ENCODE measurements at places on chromosomes 3 and 15.

- no peak for DNase-seq
Measured at GRCh38 chr3:168267179-168267578, 171.5 kb upstream of the GOLIM4 start.

GRCh38 chr3:153282355-153282754 is 120.3 kb downstream of the RAP2B start:
- DNase-seq: no peak

GRCh38 chr15:32936283-32936918 is 218.6 kb downstream of the GREM1 start:
- no peak for DNase-seq

DNA sequence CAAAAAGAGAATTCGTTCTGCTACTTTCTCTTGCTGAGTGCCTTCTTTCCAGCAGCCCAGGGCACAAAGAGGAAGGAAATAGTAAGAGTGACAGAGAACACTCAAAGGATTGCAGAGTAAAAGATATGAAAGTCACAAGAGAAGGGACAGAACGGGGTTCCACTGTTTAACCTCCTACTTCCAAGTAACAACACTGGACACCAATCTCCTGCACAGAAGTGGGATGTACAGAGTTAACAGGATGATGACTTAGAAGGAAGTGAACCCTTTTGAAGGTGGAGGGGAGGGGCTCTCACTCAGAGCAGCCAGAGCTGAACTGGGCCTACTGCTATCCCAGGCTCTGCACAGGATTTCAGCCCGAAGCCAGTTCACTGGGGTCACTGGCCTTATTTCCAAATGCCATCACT is 130.1 kb upstream of the PRICKLE2 start:
- no peak for DNase-seq

DNA sequence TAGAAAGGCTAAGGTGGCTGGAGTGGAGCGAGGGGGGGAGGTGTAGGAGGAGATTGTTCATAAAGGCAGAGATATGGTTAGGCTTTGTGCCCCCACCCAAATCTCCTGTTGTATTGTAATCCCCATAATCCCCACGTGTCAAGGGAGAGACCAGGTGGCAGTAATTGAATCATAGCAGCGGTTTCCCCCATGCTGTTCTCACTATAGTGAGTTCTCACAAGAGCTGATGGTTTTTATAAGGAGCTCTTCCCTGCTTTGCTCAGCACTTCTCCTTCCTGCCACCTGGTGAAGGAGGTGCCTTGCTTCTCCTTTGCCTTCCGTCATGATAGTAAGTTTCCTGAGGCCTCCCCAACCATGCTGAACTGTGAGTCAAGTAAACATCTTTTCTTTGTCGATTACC is 64.7 kb upstream of the CFAP161 start:
- DNase-seq: peak; percentile 97

DNA sequence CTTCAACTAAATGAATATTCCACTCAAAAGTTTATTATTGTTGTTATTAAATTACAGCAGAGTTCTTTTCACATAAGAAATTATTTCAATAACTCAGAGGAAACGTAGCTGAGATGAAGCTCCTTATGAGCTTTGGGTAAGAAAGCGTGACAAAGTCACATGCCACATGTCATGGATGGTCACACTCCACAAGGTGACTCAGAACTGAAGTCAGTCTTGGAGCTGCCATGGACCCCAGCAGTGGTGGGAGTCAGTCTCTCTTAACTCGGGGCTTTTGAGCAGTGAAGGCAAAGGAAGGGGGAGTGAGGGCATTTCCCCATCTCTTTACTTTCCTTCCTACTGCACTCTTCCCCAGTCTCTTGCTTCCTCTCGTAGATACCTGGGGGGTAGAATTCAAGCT is 87.5 kb upstream of the FAM3D start:
- no peak for DNase-seq

- no peak for DNase-seq
Measured at GRCh38 chr3:127835993-127836882, 13.9 kb upstream of the MGLL start.

DNA sequence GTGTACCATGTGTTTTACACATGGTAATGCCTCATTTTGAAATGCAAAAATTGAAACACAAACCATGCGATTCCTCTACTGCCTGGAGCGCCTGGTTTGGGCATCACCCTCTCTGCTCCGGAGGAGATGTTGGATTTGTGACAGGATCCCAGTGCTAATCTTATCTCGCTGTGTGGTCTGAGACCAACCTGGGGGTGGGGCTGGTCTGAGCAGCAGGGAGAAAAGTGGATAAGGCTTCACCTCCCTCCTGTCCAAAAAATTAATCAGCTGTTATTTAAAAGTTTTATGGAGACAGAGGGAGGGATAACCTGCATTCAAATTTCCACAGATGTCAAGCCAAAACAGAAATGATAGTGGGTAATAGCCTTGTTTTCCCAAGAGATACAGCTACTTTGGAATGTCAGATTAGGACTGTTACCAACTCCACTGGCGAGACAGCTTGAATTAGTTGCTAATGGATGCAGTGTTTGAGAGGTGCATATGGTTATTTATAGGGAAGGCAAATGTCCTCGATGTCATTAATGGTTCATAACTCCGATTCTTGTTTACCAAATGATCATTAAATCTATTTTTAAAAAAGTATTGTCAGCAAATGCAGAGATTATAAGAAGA is 54.0 kb upstream of the SKOR1 start:
- DNase-seq: peak; percentile 59

DNA sequence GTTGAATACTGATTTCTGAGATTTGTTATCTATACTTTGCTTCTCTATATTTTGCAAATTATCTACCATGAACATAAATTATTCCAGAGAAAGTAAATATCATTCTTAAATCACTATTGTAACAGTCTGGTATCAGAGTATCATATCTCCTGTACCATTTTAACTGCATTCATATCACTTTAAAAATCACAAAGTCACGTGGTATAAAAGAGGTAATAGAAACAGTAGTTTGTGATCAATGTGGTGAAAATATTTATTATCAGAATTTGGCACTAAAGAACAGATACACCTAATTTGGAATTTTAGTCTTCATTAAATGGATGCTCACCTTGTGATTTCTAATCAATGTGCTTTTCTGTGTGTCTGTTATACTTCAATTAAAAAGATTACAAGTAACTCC is 47.8 kb downstream of the P3H2 start:
- no peak for DNase-seq

GRCh38 chr3:64687781-64688604 is at the start of gene ADAMTS9:
Gene ADAMTS9 (minus strand): TSS chr3:64688000. CDS start chr3:64687657, 343 bp downstream.
- DNase-seq: no peak

GRCh38 chr3:31391150-31391549 is 141.6 kb upstream of the STT3B start:
- DNase-seq: no peak

GRCh38 chr15:70528270-70528706 is 235.1 kb downstream of the UACA start:
- DNase-seq: no peak

- no peak for DNase-seq
Measured at GRCh38 chr3:65788461-65788860, 250.3 kb downstream of the MAGI1 start.

DNA sequence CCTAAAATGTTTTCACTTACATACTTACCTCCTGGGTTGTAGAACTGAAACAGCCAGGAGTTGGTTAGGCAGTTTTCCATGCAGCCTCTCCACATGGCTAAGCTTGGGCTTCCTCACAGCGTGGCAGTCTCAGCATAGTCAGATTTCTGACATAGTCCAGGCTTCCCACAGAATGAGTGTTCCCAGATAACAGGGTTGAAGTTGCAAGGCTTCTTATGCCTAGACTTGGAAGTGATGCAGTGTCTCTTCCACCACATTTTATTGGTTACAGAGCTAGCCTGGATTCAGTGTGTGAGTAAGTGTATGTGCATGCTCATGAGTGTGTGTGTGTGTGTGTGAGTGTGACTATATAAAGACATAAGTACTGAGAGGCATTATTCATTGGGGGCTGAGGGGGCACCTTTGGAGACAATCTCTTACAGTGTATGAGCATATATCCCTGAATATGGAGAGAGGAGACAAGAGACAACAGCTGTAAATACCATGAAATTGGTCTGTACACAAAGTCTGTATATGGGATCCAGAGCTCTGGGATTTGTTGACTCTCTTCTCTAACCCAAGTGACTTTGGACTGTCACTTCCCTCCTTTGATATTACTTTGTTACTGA is 78.1 kb downstream of the ZNF621 start:
- no peak for DNase-seq

GRCh38 chr3:98777801-98778220 is 14.7 kb downstream of the ST3GAL6 start:
- no peak for DNase-seq

GRCh38 chr3:141431411-141432378 is 55.1 kb upstream of the RASA2 start:
- DNase-seq: no peak

- DNase-seq: no peak
Measured at GRCh38 chr3:106582151-106582550, 713.3 kb upstream of the CBLB start.

DNA sequence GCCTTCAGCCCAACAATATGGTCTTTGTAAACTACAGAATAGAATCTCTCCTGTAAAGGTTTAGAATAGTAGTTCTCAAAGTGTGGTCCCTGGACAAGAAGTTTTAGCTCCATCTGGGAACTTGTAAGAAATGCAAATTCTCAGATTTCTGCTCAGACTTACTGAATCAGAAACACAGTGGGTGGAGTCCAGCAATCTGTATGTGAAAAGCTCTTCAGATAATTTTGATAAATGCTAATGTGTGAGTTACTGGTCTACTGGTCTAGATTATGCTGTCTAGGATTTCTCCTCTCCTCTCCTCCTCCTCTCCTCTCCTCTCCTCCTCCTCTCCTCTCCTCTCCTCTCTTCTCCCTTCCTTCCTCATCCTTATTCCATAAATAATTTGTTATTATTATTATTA is 57.5 kb downstream of the RBMS3 start:
- DNase-seq: no peak

DNA sequence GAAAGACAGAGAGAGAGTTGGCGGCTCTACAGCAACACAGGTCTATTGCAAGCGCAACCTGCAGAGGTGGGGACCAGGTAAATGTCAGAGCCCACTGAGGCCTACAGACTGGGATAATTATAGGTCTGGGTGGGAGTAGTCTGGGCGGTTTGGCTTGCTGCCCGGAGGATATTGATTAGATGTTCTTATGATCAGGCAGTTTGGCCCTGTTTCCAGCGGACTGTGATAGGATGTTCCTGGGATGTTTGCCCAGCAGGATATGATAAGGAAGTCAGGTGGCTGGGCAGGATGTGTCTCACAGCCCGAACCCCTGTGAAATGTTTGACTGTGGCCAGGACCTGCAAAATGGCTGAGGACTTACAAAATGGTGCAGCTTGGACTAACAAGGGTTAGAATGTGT is 364.9 kb downstream of the NAALADL2 start:
- DNase-seq: no peak

DNA sequence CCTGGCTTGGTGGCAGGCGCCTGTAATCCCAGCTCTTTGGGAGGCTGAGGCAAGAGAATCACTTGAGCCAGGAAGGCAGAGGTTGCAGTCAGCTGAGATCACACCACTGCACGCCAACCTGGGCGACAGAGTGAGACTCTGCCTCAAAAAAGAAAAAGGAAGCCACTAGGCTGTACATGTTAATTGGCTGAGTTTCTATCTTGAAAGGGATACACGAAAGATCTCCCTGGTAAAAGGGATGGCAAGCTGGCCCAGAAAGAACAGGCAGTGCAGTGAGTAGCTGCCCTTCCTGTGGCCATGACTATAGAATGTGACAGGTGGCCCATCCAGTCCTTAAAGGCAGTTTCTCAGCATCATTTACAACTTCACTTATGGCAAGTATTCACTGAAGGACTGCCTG is 12.3 kb downstream of the LRIG1 start:
- DNase-seq: no peak

DNA sequence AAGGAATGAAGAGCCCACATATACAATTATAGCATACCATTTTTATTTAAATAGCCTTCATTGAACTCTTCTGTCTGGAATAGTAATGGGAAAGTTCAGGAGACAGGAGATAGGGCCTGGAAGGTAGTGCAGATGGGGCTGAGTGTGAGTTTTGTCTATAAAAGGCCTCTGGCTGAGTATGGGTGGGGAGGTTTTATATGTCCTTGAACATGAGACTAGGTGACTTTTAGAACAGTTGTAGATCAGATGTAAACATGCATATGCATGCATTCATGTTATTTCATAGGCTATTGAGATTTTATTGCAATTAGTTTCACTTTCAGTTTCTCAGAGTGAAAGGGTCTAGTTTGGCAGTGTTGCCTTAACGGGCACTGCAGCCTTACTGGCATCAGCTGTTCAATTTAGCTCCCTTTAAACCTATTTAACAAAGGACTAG is 27.1 kb downstream of the CGGBP1 start:
- no peak for DNase-seq

- no peak for DNase-seq
Measured at GRCh38 chr3:3127432-3128010, 781 bp downstream of the TRNT1 start.

- peak; percentile 33 for DNase-seq
Measured at GRCh38 chr3:106333911-106334618, 465.3 kb upstream of the CBLB start.

GRCh38 chr3:155097009-155097349 is 16.9 kb downstream of the MME start:
- no peak for DNase-seq
